ENCODE measurements at places on chromosomes 4 and X.

- DNase-seq: no peak
Measured at GRCh38 chr4:8006471-8006870, 66.8 kb upstream of the AFAP1 start.

- no peak for DNase-seq
Measured at GRCh38 chrX:148466292-148466691, 34.1 kb upstream of the AFF2 start.

- no peak for DNase-seq
Measured at GRCh38 chr4:152696764-152697261, 17.0 kb upstream of the TMEM154 start.

DNA sequence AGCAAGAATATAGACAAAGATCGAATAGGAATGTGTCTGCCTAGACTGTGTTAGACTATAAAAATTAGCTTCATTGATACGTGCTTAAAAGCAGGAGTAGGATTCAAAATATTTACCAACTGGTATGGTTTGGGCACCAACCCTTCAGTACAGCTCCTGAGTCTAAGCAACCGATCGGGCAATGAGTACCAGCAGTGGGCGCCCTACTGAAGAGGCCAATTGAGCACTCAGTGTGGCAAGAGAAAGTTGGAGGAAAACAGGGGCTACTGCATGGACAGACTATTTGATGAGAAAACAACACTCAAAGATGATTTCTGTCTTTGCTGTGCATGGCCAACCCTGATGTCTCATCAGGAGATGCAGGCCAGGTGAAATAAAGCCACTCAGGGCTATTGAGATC, 176.0 kb upstream of the NWD2 start:
- DNase-seq: no peak

DNA sequence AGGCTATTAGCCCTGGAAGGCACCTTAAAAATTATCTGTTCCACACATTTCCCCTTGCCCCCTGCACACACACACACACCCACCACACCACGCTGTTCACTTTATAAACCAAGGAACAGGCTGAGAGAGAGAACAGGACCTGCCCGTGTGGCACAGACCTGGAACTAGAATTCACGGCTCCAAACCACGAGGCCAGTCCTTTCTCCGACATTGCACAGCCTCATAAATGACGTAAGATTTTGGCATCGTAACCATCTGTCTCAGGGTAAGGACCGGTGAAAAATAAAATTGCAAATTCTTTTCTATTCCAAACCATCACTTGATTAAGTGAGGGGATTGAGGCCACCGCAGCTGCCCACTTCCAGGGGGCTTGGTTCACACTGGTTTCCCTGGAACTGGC, 330.3 kb downstream of the BCOR start:
- DNase-seq: no peak

DNA sequence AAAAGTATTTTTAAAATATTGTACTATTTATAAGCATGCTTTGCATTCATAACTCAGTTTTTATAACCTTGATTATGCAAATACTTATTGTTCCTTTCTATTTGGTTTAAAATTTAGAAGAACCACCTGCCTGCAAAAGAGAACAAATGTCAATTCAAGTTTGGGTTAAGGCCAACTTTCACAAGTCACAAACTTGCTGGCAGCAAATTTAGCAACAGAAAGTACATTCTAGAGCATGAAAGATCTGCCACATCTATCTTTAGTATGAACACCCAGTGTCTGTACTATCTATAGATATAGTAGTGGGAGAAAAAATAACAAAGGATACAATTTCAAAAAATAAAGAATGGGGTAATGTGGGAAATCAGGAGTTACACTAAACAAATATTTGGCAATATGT, 1014.2 kb downstream of the C4orf33 start:
- DNase-seq: no peak

GRCh38 chrX:110846071-110846470, 50.5 kb upstream of the CHRDL1 start:
- DNase-seq: no peak

- no peak for DNase-seq
Measured at GRCh38 chr4:79364061-79364460, 38.2 kb upstream of the NAA11 start.
